IPS DF 19.7 (cell line): ENCODE measurements at places on chromosomes 6 and 20.

GRCh38 chr20:35398660-35399144 lies 13.1 kb downstream of the UQCC1 start:
- no peak for DNase-seq

DNA sequence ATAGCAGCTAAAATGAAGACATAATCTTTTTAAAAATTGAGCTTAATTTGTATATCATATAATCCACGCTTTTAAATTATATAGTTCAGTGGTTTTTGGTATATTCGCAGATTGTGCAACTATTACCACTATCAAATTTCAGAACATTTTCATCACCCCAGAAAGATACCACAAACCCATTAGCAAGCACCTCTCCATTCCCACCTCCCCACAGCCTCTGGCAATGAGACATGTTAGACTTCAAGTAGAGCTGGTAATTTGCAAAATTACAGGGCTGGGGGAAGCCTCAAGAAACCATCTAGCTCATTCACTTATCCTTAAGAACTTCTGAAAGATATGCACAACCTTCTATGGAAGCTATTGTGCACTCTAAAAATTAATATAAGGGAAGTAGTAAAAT lies 37.2 kb downstream of the TRMT6 start:
- DNase-seq, result no peak

- DNase-seq, result no peak
Measured at GRCh38 chr6:20235041-20235440, 22.8 kb upstream of the MBOAT1 start.

DNA sequence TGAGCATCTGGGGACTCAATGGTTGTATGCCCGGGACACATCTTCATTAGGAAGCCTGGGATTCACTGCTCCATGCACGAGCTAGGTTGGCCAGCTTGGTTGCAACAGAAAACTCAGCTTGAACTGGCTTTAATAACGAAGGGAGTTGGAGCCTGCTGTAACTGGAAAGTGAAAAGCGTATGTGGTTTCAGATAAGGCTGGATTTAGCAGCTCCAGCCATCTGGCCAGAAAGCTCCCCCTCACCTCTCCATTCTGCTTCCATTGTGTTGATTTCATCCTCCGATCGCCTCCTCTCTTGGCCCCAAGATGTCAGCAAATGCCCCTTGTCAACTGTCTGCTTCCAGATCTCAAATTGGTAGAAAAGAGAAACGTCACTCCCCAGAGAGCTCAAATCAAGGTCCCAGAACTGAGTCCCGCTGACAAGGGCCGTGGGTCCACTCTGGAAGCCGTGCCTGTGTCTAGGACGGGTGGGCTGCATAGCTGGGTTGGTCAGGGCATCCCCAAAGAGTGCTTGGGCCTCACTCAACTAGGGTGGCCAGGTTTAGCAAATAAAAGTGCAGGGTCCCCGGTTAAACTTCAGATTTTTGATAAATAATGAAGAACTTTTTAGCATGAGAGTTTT lies 117.0 kb upstream of the PMEPA1 start:
- no peak for DNase-seq

DNA sequence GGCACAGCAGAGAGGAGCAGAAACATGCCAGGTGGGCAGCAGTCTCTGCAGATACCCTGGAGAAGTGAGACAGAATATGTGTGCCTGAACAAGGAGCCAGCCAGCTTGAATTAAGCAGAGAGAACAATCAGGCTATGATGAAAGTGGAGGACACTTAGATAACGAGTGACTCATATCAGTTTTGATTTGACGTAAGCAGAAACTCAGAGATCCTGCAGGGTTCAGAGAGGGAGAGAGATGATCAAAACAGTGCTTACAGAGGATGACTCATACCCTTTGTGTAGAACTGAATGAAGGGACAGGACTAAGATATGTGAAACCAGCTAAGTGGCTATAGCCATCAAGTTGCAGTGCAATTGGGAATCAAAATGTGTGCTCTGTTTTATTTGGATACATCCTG lies 300.7 kb downstream of the TENT5A start:
- DNase-seq, result no peak

GRCh38 chr6:3977875-3978711 lies 100.8 kb downstream of the FAM217A start:
- peak; percentile 63 for DNase-seq

- no peak for DNase-seq
Measured at GRCh38 chr6:143901885-143902750, 37.8 kb downstream of the ZC2HC1B start.
